ENCODE measurements at places on chromosomes 3 and 15.

DNA sequence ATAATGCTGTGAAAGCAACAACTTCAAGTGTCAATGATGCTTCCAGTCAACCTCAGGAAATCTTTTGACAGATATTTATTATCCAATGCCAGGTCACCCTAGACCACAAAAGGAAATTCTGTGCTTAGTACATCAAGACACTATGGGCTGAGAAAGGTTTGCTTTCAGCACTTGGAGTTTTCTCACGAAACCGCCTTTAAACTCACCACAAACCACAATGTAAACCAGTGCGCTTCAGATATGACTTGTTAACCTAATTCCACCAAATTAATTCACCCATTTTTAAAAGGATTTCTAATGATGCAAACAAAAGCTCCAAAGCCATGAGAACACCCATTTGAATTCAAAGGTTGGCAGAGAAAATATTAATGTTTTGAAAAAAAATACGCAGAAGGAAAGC, 292.9 kb upstream of the NR2F2 start:
- no peak for DNase-seq

DNA sequence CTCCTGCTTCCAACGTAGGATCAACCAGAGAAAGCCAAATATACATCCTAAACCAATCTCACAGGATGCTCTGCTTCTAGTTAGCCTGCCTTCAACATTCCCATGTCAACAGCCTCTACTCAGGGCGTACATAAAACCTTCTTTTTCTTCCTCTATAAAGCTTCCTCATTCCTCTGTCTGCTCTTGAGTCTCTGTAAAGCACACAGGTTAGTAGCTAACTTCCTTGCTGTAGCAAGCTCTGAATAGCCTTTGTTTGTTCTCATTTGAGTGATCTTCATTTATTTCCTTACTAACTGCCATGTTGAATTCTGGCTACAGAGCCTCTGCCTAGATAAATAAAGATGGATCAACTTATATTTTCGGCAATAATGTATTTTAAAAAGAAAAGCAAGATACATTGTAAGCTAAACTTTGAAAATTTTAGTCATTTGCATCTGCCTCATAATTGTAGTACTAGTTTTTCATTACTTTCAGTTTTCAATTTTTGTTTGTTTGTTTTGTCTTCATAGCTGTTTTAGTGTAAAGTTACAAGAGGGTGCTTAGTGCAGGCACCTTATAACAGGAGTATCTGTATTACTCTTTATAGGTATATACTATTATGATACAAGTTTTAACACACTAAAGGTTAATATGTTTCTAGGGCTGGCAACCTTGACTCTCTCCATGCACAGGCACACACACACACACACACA, 498.2 kb downstream of the PYDC2 start:
- no peak for DNase-seq

- DNase-seq = no peak
These were observed 164.5 kb downstream of the EPHB1 start for GRCh38 chr3:134959516-134959915.

- DNase-seq = no peak
These were observed 203.2 kb upstream of the PEX5L start for GRCh38 chr3:180239939-180240338.
